ENCODE measurements at places on chromosomes 6 and 20.

- DNase-seq = no peak
Measured at GRCh38 chr20:62048346-62048761, 17.3 kb downstream of the TAF4 start.

DNA sequence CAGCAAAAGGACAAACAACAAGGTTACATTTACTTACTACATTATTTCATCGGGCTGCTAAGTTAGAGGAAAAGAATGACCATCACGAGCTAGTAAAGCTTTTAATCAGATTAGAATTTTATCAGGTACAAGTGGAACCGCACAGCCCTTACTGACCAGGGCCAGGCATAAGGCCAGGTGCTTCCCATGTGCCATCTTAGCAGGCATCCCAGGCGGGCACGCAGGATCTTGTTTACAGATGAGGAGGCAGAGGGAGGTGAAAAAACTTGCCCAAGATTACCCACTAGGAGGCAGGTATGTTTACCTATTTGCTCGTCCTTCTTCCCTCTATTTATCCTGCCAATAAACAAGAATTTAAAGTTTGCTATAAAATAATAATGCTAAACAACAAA lies 10.7 kb downstream of the EZR start:
- no peak for DNase-seq

DNA sequence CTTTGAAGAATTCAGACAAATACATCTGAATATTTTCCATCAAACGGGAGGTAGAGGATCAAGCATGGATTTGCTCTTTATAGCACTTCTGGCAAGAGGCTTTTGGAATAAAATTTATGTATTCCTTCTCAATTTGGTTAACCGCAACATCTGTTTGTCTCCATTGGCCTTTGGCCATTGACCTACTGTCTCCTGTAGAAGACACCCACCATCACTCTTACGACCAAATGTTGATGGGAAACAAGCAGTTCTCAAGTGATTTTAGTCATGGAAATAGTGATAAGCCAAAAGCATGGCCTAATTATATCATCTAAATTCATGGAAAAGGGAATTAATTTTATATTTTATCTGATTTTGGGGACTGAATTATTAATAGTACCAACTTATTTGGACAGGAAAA lies 591.9 kb downstream of the CD109 start:
- DNase-seq = no peak

DNA sequence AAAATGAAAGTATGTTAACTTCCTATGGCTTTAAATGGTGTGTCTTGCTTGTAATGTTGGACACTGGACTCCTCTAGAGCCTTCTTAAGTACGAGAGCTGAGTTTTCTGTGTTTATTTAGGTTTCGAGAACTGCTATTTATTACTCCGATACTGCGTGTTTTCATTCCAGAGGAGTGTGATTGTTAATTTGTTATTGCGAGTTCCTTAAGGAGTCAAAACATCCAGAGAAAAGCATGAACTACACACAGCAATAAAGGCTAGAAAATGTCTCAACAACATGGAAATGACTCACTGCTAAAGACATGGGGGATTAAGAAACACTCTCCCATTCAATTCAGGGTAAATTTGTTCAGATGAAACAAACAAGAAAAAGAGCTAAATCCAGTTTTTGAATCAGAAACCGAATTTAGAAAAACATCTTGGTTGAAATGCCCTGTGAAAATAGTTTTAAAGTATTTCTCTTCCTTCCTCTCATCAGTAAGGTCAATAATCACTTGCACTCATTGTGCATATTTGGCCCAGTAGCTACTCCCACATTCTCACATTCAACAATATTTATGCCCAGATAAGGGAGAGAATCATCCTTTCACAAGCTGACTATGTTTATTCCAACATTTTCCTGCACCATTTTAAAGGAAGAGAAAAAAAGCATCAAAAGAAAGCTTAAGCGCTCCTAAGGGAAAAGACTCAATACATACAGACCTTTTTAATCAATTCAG lies 36.0 kb downstream of the ATXN1 start:
- no peak for DNase-seq

DNA sequence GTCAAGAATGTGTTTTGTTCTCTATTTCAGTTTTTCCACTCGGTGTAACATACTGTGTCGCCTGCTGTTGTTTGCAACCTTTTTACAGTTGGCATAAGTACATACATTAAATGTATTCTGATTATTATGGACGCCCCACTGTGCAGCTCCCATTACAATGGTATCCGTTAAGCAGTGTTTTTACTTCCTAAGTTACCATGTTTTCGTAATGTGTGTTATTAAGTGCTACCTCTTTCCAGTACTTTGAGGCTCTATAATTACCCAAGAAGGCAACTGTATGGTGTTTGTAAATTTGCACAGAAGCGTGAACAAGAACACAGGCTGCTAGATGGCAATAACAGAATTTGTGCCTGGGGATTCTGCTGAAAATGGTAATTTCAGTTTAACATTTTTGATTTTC lies 568.0 kb upstream of the MARCKS start:
- DNase-seq = no peak

DNA sequence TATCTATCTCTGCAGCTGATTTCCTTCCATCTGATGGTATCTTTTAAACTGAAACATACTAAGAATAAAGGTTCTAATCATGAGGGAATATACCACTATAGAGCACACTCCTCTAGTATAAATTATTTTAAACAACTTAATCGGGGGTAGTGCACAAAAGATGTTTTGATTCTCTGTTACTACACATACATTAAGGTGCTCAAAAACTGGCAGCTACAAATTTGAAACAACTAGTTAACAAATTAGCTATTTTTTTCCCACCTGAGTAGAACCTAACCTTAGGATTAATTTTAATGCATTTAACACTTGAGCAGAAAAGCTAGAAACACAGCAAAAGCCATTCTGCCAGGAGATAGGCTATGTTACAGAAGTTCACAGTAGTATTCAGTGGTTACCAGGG lies 23.0 kb downstream of the CCNC start:
- DNase-seq = no peak

DNA sequence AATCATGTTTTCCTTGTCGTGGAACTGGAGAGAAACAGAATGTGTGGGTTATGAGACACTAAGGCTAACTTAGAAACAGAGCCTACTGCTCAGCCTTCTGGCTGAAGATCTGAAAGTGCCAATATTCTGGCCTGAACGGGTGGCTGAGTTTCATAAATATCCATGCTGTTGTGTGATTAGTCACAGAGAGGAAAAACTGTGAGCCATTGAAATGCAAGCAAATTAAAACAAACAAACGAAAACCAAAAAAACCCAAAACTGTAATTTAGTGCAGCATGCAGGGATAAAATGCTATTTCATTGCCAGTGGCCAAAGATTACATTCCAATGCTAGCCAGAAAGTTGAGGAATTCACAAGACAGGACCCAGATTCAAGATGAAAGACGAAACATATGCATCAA lies 315.1 kb downstream of the UBE3D start:
- DNase-seq = no peak

DNA sequence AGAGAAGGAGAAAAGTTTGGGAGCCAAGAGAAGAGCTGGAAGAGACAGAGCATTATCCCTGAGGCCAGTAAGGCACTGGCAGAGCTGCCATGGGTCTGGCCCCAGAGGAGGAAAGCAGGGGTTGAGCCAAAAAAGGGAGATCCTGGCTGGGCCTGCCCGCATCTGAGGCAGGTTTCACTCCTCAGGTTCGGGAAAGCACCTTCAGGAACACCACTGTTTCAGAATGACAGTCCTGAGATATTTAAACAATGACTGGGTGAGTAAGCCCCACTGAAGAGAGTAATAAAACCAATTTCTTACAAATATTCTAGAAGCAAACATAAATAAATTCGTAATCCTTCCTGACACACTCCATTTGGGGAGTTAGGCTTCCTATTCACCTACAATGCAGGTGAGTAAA lies 152.2 kb downstream of the BACH2 start:
- DNase-seq = no peak

- DNase-seq = no peak
Measured at GRCh38 chr6:124960757-124961463, 1.3 kb upstream of the RNF217 start.

- DNase-seq = no peak
Measured at GRCh38 chr6:11430036-11430435, 107.5 kb upstream of the TMEM170B start.

DNA sequence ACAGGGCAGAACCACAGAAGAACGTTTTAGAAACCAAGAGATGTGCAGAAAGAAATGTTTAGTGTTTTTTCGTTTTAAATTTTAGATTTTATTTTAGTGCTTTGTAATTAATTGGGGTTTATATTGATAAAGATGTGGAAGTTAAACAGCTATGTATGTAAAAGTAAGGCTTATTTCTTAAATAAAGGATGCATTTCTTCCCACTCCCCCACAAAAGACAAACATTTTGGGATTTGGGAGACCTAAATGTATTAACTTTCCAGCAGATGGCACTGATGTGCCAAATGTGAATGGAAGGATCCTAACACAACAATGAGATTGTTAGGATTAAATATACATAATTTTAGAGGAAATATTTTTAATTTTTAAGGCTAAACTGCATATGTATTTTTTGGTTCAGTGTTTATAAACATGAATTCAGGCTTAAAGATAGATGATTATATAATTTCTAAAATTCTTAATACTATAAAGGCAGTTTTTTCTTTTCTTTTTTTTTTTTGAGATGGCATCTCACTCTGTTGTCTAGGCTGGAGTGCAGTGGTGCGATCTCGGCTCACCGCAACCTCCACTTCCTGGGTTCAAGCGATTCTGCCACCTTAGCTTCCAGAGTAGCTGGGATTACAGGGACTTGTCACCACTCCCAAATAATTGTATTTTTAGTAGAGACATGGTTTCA lies 12.0 kb downstream of the PFDN4 start:
- no peak for DNase-seq

DNA sequence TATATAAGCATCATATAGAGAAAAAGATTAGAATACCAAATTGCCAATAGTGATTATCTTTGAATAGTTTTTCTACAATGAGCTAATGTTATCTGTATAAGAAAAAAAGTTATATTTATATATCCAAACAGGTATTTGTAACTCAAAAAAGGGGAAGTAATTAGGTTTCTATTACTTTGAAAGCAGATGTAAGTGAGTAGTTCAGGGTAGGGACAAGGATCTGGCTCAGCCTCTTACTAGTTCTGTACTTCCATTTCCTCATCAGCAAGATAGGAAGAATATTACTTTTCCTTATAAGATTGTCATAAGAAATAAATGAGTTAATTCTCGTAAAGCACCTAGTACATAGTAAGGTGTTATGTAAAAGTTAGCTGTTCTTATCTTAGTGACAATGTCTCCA lies 32.2 kb downstream of the AHI1 start:
- DNase-seq = no peak

- DNase-seq = no peak
Measured at GRCh38 chr6:142884214-142885035, 60.6 kb downstream of the HIVEP2 start.

GRCh38 chr6:109877028-109878004 lies 100.8 kb upstream of the GPR6 start:
- no peak for DNase-seq

DNA sequence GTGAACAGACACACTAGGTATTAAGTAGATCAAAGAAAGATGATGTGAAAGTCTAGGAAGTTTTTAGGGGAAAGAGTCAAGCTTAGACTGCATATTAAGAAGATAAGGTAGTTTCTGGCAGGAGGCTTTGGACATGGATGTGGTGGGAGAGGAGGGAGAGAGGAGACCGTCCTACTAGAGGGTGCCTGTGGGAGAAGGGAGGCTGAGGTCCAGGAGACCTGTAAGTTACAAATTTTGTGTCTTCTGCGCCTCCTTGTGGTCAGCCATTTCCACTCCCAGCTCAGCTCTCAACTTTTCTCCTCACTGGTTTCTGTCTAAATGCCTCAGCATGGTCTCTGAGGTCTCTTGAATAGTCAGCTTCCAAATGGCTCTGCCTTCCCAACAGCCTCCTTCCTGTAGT lies 193.5 kb downstream of the UNC5CL start:
- no peak for DNase-seq

- no peak for DNase-seq
Measured at GRCh38 chr6:169979873-169980432, 228.5 kb downstream of the ERMARD start.

DNA sequence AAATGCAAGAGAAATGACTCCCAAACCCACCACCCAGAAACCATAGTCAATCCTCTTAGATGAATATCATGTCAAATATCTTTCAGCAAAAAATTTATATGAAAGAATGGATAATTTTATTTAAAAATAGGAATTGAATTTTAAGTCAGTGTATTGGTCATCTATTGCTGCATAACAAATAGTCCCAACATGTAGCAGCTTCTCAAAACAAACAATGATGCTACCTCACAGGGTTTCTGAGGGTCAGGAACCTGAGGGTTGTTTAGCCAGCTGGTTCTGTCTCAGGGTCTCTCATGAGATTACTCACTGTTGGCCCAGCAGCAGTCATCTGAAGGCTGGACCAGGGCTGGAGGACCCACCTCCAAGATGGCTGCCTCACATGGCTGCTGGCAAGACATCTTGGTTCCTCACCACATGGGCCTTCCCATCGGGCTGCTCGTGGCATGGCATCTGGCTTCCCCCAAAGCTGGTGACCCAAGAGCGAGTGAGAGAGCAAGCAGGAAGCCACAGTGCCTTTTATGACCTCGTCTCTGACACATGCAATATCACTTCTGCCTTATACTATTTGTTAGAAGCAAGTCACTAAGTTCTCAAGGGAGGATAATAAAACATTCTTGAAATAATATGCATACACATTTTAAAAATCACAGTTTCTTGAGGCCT lies 36.3 kb downstream of the BANF2 start:
- DNase-seq = no peak

DNA sequence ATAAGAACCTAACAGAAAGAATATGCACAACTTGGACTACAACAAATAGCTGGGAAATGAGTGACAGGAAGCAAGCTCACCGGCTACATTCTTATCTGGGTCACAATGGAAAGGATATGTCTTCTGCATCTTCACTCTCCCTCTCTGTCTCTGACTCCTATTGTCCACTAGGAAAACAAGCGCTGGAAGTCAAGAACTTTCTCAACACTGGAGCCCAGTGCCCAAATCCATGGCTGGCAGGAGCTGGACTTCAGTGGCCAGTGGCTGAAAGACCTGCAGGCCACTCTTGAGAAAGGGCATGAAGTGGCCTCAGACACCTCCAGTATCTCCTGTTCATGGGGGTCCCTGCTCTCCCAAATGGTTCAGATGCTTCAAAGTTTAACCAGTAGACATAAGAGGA lies 62.0 kb downstream of the FAM50B start:
- no peak for DNase-seq

DNA sequence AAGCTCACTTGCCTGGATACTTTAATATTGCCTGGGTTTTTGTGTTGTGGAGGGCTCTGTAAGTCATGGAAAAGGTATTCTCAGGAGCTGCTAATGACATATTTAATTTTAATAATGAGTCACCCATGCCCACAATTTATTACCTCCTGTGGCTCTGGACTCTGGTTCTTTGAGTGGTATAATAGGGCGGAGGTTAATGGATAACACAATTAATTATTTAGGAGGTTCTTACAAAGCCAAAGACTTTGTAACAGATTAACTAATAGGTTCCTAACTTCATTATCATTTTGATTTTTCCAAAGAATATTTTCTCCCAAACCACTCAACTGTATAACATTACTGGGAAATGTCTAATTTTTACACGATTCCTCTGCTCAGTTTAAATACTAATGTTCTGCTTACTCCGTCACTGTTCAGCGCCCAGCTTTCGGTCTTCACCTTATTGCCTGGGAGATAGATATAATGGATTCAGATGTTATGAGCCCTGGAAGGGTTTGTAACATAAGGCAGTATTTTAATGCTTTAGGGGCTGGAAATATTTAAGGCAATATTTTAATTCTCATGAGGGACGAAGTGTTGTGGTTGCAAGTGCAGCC lies 29.4 kb downstream of the PHACTR3 start:
- no peak for DNase-seq

- no peak for DNase-seq
Measured at GRCh38 chr20:10763112-10763511, 89.3 kb upstream of the JAG1 start.
